Activated T-helper 1 cell treated with anti-CD3 and anti-CD28 coated beads, Interleukin-12 subunit alpha, Interleukin-12 subunit beta, Interleukin-2, Interleukin-4 antibody, amounts not matched to agents 30 ng/mL and 10 ng/mL and 1 ng/mL, durations not matched to agents 14 hours and 24 hours and 36 hours (primary cell): ENCODE measurements at places on chromosomes 16 and 17. TPM values are rescaled to one million over a fixed set of nuclear protein-coding genes. Genes with fewer than 3 reads are reported as not detected.
A peak's percentile ranks its signal among the peaks of the same experiment; 100 is the strongest.

The SCIMP gene
- total RNA-seq = not detected in 2 replicates

The MMP28 gene
- not detected in 2 replicates for total RNA-seq

The SRCIN1 gene
- 0.22 and 0.44 TPM in 2 replicates for total RNA-seq

The CDK5R1 gene
- 6.1 and 7.1 TPM in 2 replicates for total RNA-seq

The TANGO6 gene
- total RNA-seq = 34.1 and 35.5 TPM in 2 replicates

The TNP2 gene
- total RNA-seq = not detected in 2 replicates

The SALL1 gene
- not detected in 2 replicates for total RNA-seq

The CES1 gene
- not detected in 2 replicates for total RNA-seq

The SHISA9 gene
- total RNA-seq = 0.18 TPM in 1 of 2 replicates, not detected in the other

The CIBAR2 gene
- not detected in 2 replicates for total RNA-seq

The FOXL1 gene
- 0.05 TPM in 1 of 2 replicates, not detected in the other for total RNA-seq

The IL17C gene
- total RNA-seq = not detected in 2 replicates

DNA sequence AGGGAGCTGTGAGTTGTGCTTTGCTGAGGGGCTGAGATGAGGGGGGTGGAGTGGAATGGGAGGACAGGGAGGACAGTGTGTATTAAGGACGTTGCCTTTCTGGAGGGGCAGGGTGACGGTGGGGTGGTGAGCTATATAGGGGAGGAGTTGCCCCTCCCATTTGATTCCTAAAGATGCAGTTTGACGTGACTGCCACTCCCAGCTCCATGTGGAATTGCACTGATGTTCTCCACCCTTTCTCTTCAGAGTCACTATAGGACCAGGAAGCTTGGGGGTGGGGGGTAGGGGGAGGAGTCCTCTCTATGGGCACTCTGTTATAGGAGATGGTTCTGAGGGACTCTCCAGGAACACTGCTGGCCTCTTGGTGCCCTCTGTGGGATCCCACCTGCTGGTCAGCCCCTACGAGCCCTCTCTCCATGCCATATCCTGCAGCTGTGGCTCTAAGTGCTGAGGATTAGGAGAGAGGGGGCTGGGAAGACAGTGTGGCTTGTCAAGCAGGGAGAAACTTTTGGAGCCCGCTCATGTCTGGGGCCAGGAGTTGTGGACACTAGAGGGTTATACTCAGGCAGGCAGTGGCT is 3.8 kb upstream of the NGFR start:
- DNase-seq = no peak

DNA sequence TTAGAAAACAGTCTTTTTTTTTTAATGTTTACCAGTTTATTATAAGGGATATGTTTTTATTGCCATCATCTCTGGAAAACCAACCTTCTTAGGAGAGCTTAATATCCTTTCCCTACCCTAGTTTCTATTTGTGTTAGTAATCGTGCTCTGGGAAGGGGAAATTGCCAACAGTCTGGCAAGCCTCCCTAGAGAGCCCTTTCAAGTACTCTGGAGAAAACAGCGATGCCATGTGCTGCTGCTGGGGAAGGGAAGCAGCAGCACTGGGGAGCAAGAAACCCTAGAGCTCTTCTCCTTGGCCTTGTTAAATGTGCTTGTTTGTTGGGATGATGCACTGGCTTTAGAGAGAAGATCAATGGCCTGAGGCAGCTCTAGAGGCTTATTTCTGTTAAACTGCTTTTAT is 10.3 kb downstream of the RETREG3 start:
- DNase-seq = no peak

- DNase-seq = no peak
Measured at GRCh38 chr16:8236816-8237215, 353.5 kb downstream of the TMEM114 start.

- DNase-seq = no peak
Measured at GRCh38 chr17:82157046-82158035, 55.3 kb downstream of the CCDC57 start.

- no peak for DNase-seq
Measured at GRCh38 chr16:51147776-51148677, 3.0 kb downstream of the SALL1 start.

DNA sequence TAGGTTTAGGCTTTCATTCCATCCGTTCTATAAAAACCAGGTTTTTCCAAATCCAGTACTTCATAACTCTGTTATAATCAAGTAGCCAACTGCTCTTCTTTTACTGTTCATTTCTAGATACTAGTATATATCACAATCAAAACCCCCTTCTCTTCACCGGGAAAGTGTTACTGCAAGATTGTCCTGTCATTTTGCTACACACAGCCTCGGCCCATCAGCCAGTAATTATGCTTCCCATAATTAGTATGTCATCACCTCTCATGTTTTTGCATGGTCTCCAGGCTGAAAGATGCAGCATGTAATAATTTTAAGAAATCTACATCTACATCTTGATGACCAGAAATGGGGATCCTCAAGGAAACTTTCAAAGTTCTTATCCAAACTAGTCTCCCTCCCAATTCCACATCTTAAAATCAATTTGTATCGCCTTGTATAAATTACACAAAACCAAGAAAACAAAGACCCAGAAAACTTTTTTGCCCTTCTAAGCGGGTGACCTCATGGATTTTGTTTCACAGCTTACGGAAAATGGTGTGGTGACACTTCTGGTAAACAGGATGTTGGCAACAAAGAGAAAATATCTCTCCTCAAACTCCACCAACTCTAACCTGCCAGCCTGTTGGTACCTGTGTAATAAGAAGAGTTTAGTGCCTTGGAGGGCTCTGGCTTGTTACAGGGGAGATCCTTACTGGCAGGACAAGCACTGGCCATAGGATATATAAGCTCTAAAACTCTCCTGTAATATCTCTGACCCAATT is 9.3 kb downstream of the TACO1 start:
- peak; percentile 19 for DNase-seq

DNA sequence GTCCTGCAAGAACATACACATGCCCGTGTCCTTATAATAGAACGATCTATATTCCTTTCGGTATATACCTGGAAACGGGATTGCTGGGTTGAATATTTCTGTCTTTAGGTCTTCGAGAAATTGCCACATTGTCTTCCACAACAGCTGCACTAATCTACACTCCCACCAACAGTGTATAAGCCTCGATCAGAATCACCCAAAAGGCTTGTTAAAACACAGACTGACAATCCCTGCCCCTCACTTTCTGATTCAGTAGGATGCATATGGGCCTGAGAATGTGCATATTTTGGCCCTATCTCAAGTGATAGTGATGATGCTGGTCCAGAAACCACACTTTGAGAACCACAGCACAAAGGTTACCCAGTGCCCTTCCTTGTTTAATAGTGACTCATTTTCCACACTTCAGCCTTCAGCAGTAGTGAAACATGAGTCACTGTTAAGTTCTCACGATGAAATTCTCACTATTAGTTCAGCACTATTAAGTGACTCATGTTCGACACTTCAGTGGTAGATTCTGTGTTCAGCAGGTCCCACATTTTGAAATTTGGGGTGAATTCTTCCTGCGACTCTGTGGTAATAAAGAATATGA is 215.6 kb downstream of the GRIN2A start:
- no peak for DNase-seq

DNA sequence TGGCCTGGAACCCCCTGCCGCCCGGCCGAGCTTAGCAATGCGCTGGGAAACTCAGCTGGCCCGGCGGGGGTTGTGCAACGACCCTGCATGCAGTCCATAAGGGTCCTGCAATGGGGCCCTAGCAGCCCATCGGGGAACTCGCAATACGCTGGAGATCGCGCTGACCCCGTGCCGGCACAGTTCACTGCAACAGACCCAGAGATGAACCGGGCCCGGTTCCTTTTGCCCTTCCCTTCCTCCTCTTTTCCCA is 375 bp downstream of the SLC25A11 start:
- DNase-seq = no peak

DNA sequence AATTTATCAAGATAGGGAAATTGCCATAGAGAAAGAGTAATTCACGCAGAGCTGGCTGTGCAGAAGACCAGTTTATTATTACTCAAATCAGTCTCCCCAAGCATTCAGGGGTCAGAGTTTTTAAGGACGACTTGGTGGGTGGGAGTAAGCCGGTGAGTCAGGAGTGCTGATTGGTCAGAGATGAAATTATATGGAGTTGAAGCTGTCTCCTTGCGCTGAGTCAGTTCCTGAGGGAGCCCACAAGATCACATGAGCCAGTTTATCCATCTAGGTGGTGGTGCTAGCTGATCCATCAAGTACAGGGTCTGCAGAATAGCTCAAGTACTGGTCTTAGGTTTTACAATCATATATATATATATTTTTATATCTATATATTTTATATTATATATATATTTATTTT is 6.0 kb upstream of the AQP8 start:
- no peak for DNase-seq

DNA sequence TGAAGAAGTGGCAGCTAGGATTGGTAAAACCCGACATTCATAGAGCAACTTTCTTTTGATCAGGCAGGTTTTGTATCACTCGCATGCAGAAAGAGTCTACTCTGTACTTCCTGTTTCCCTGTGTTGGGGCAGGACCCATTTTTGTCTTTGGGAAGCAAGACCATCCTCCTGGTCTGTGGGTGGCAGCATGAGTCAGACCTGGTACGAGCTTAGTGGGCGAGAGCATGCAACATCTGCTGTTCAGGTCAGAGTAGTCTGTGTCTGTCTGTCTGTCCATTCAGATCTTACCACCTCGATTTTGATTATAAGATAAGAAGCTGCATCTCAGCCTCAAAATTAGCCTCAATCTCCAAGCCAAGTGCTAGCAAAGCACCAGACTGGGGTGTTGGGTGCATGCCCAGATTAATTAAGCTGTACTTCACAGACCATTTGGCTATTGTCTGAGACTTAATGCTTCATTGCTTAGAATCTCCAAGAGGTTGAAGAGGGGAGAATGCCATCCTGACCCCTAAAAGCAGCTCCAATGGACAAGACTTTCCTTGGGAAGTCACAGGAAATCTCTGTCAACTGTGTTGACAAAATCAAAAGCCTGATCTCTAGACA is 110.9 kb downstream of the XYLT1 start:
- DNase-seq = no peak

DNA sequence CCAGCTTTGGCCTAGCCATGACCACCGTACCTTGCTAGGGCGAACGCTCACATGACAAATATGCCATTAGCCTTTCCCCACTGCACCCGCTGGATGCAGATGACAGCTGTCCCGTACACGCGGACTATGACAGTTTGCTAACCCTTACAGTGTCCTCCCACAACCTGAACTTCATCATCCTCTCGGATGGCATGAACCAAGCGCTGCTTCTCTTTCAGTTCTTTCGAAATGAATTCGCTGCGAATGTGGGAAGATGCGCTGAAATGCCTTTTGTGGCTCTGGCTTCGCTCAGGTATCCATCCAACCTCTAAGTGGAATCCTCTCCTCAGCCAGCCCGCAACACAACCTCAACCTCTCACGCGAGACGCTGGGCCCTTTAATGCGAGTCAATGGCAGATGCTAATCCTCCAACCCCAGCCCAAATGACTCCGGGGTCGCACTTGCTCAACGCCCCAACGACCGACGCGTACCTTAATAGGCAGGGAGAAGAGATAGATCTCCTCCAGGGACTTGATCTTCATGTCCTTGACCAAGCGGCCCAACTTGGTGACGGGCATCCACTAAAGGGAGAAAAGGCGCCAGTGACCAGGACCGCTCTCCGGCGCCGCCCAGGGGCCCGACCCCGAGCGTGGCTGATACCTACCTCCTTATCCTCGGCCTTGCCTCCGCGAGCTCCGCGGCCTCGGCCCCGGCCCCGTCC is 670 bp downstream of the RPS2 start:
- DNase-seq = no peak

DNA sequence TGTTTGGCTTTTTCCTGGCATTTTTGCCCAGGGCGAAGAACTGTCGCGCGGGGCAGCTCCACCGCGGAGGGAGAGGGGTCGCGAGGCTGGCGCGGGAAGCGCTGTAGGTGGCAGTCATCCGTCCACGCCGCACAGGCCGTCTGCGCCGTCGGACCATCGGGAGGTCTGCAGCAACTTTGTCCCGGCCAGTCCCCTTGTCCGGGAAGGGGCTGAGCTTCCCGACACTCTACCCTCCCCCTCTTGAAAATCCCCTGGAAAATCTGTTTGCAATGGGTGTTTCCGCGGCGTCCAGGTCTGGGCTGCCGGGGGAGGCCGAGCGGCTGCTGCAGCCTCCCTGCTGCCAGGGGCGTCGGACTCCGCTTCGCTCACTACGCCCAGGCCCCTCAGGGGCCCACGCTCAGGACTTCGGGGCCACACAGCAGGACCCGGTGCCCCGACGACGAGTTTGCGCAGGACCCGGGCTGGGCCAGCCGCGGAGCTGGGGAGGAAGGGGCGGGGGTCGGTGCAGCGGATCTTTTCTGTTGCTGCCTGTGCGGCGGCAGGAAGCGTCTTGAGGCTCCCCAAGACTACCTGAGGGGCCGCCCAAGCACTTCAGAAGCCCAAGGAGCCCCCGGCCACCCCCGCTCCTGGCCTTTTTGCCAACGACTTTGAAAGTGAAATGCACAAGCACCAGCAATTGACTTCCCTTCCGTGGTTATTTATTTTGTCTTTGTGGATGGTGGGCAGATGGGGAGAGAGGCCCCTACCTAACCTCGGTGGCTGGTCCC is 2.3 kb upstream of the CBX4 start:
- no peak for DNase-seq

GRCh38 chr17:47190770-47191169 is 1.7 kb upstream of the CDC27 start:
- DNase-seq = no peak

GRCh38 chr16:28204204-28204603 is 7.6 kb downstream of the XPO6 start:
- DNase-seq = no peak

- DNase-seq = no peak
Measured at GRCh38 chr16:22938647-22939046, 124.7 kb downstream of the HS3ST2 start.

DNA sequence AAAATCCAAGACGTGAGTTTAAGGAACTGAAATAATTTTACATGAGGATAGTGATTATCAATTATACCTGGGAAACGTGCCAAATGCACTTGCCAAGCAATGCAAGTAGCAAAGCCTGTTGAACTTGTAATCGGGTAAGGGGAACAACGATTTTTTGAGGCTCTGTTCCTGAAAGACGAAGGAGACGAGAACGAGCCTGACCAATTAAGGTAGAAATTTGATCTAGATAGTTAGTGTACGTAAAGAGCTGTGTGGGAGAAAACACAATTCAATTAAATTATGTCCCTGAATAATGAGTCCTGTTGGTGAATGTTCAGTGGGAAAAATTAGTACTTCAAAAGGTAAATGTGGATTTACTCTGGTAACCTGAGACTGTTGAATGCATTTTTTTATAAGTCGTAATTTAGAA is 17.7 kb upstream of the KCTD5 start:
- no peak for DNase-seq

DNA sequence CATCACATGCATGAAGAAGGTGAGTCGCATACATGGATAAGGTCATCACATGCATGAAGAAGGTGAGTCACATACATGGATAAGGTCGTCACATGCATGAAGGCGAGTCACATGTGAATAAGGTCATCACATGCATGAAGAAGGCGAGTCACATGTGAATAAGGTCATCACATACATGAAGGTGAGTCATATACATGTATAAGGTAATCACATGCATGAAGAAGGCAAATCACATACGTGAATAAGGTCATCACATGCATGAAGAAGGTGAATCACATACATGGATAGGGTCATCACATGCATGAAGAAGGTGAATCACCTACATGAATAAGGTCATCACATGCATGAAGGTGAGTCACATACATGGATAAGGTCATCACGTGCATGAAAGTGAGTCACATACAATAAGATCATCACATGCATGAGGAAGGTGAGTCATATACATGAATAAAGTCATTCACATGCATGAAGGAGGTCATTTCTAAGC is 105.1 kb upstream of the SDK2 start:
- DNase-seq = no peak
